ENCODE measurements at places on chromosomes 2 and 18. TPM values are rescaled to one million over a fixed set of nuclear protein-coding genes. Genes with fewer than 3 reads are reported as not detected.

Gene ICA1L
- total RNA-seq, result 3.7 TPM

Gene KIF1A
- total RNA-seq, result not detected

Gene LBX2
- 3.8 TPM for total RNA-seq

Gene POTEI
- total RNA-seq, result 0.16 TPM

Gene HRH4
- not detected for total RNA-seq

Gene SCN3A
- not detected for total RNA-seq

Gene GNAL
- 0.65 TPM for total RNA-seq

Gene CDH2
- total RNA-seq, result 59.5 TPM

Gene HS6ST1
- 15.4 TPM for total RNA-seq

Gene FEV
- total RNA-seq, result not detected

Gene NGEF
- 0.22 TPM for total RNA-seq

Gene YES1
- 92.3 TPM for total RNA-seq

Gene DPP4
- total RNA-seq, result 3.0 TPM

Gene OXER1
- total RNA-seq, result not detected

Gene TP53I3
- 102 TPM for total RNA-seq

Gene TTN
- total RNA-seq, result 0.49 TPM

Gene MARCO
- total RNA-seq, result not detected

Gene CCBE1
- total RNA-seq, result not detected

Gene SALL3
- total RNA-seq, result not detected

Gene EFHD1
- not detected for total RNA-seq

Gene ZNF513
- 19.0 TPM for total RNA-seq

Gene SKA1
- 23.9 TPM for total RNA-seq

Gene DYNAP
- total RNA-seq, result not detected

Gene MREG
- 3.1 TPM for total RNA-seq

Gene RFTN2
- total RNA-seq, result 9.9 TPM

Gene SIX3
- total RNA-seq, result not detected

Gene HOXD13
- not detected for total RNA-seq

Measured in endothelial cell of umbilical vein (primary cell).